ENCODE measurements at places on chromosomes 6 and 20. TPM values are rescaled to one million over a fixed set of nuclear protein-coding genes. Genes with fewer than 3 reads are reported as not detected.

DNA sequence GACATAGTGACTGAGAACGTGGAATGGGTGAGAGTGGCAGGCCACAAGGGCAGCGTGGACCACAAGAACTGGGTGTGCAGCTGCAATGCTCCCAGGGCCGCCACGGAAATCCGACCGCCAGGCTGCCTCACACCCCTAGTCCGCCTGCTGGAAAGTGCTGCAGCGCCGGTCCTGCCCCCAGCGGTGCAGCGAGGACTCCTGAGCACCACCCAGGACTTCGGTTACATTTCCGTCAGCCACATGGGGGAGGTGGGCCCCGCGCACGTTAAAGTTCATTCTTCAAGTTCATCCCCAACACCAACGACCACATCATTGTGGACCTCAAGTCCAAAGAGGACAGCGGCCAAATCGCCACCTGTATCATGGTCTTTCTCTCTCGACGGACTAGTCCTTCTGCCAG, 126.1 kb upstream of the CARMIL1 start:
- no peak for DNase-seq

GRCh38 chr20:37310951-37311350, 21.5 kb downstream of the MANBAL start:
- DNase-seq: no peak

Gene CDSN
- not detected for total RNA-seq

- DNase-seq: no peak
Observed at GRCh38 chr20:52654567-52654966, 317.6 kb upstream of the TSHZ2 start.

GRCh38 chr6:19180348-19181072, 656.7 kb upstream of the ID4 start:
- DNase-seq: no peak

Gene FAXC
- not detected for total RNA-seq

- DNase-seq: no peak
Observed at GRCh38 chr20:50320901-50321796, 130.5 kb downstream of the CEBPB start.

DNA sequence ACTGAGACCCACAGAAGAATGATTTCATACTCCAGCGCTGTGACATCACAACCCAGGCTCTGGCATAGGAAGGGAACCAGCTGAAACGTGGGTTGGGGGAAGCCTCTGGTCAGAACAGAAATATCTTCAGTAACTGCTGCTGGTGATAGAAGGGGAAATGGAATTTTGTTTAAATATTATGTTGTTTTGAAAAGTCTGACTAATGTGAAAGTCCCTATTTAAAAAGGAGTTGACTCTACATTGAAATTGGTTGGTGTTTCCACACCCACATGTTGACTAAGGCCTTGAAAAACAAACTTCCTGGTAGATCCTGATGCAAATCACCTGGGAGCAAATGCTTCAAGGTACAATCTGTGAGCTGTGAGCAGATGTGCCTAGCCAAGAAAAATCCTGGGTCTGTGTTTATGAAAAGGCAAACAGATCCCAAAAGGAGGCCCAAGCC, 24.5 kb upstream of the TCP11 start:
- DNase-seq: no peak
